Activated T-helper 1 cell treated with Interleukin-2 at 50 U/mL for 16 hours (primary cell): ENCODE measurements at places on chromosomes 2 and 18.

GRCh38 chr2:13662055-13662454, 945.3 kb downstream of the TRIB2 start:
- DNase-seq: no peak

- no peak for DNase-seq
These were observed 726.1 kb upstream of the NRXN1 start for GRCh38 chr2:51758081-51758480.

GRCh38 chr18:41530970-41531369, 424.1 kb upstream of the PIK3C3 start:
- no peak for DNase-seq

GRCh38 chr2:187215532-187216240, 232.4 kb downstream of the CALCRL start:
- no peak for DNase-seq

DNA sequence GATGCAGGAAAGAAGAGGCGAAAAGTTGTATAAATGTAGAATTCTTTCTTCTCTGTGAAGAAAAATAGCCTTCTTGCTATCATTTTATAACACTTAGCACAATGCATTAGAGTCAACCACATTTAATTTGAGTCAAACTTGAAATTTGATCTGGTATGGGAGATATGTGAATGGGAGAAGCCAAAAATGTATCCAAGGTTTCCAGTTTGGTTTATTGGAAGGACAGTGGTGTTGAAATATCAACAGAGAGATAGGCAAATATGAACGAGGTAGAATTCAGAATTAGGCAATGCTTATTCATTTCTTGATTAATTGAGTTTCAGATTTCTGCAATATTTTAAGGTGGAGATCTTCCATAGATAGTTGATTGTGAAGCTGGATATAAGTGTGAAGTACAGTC, 991.9 kb upstream of the CHAC2 start:
- no peak for DNase-seq

GRCh38 chr18:13227910-13228309, 9.3 kb downstream of the LDLRAD4 start:
- no peak for DNase-seq

- DNase-seq: no peak
These were observed 43.9 kb upstream of the PCBP1 start for GRCh38 chr2:70043252-70043875.

GRCh38 chr2:219571311-219572236, at the start of gene OBSL1:
OBSL1 (minus strand) TSS chr2:219571539; CDS start chr2:219571232, 307 bp downstream.
- DNase-seq: no peak

DNA sequence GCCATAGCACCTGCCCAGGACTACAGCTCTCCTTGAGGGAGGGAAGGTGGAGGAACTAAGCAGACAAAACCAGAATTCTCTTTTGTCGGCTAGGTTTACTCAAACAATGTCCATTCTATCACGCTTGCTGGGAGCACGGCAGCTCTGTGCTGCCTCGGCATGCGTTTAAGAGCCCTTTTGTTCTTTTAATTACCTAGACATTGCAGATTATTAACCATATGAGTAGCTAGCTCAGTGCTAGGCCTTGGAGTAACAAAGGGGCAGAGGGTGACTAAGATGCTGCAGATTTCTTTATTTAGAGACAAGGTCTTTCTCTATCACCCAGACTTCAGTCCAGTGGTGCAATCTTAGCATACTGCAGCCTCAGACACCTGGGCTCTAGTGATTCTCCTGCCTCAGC, 11.1 kb downstream of the MSGN1 start:
- no peak for DNase-seq

DNA sequence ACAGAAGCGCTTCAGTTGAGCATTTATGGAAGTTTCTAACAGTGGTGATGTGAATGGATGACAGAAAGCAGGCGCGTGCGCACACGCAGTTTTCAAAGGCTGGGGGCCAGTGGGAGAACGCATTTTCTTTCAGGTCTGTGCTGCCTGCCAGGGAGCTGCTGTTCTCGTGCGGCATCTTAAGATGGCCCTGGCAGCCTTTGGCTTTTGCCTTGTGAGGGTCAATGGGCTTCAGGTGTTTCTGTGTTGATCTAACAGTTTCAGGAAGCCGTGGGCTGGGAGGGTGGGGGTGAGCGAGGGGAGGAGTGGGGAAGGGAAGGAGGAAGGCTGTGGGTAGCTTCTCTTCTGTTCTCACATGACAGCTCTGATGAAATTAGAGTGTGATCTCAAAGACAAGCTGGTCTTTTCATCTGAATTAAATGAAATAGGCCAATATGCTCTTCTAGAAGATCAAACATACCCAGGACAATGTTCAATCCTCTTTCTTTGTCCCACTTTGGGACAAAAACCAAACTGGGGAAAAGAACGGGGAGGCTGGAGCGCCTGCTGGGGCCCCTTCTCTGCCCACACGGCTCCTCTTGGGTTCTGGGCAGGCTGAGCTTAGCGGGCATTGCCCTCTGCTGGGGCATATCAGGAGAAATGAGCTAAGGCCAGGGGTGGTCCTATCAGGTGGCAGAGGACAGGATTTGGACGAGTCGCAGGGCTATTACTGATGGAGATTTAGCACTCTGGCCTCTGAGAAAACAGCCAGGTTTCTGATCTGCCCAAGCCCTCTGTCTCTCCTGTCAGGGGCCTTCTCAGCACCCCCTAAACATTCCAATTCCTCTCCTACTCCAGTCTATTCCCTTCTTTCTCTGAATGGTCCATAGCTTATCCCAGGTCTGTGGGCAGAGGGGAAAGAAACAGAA, 126.2 kb upstream of the LGALSL start:
- DNase-seq: no peak

DNA sequence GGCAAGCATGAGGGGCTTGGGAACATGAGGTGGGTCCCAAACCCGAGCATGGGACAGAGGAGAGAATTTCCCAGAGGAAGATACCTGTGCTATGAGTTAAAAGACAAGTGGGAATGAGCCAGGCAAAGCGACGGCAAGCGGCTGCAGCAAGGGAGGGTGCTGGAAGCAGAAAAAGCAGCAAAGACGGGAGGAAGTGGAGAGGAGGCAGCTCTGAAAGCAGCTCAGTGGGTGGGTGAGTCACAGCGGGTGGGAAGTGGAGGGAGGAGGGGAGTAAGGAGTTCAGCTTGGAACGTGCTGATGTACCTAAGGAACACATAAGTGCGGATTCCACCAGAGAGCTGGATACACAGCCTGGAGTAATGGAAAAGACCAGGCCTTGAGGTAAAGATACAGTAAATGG, 41.4 kb downstream of the THUMPD2 start:
- DNase-seq: no peak

DNA sequence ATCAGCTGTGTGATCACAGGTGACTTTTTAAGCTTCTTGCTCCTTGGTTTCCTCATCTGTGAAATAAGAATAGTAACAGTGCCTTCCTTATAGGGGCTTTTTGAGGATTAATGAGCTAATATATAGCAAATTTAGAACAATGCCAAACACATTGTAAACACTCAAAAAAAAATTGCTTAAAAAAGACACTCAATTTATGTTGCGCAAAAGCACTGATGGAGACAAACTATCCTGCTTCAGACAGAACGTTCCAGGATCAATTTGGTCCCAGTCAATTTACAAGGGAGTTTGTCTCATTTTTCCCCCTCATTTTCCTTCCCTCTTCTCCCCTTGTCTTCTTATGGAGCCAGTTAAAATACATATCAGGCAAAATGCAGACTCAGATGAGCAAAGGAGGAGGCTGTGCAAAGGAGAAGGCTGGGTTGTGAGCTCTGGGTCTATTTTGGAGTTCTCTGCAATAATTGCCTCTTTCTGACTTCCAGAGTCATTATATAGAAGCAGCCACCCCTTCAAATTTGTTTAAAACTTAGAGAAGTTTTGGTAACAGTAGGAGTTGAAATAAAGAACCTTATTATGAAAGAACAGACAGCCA, 83.7 kb downstream of the SOCS6 start:
- DNase-seq: no peak

DNA sequence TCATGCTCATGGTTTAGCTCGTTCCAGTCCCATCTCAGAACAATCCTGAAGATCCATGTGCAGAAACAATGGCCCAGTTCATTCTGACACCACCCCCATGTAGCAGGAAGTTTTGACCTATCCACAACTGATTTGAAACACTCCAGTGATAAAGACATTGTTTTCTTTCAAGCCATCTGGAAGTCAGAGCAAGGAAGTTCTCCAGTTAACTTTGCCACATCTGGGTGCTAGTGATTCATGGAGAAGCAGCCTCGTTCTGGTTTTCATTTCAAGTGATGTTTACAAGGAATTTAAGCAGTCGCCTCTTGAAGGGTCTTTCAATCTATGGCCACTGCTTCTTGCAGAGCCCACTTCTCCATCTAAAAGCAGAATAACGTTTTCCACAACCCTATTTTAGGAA, 36.6 kb upstream of the TWIST2 start:
- no peak for DNase-seq

GRCh38 chr2:42325609-42326008, 35.4 kb downstream of the COX7A2L start:
- no peak for DNase-seq

GRCh38 chr18:31652357-31652756, 32.0 kb downstream of the B4GALT6 start:
- no peak for DNase-seq

GRCh38 chr2:123640685-123641335, 384.3 kb upstream of the CNTNAP5 start:
- no peak for DNase-seq

GRCh38 chr18:51391731-51392130, 194.2 kb upstream of the MEX3C start:
- no peak for DNase-seq

GRCh38 chr2:128198656-128199055, 107.7 kb downstream of the UGGT1 start:
- no peak for DNase-seq

- no peak for DNase-seq
These were observed 45.6 kb upstream of the ARHGAP15 start for GRCh38 chr2:143083636-143084035.

GRCh38 chr18:50627594-50628532, 68.0 kb downstream of the MAPK4 start:
- DNase-seq: no peak

GRCh38 chr2:56687169-56687568, 503.4 kb downstream of the CCDC85A start:
- DNase-seq: no peak

- no peak for DNase-seq
These were observed 116.4 kb downstream of the NDUFA10 start for GRCh38 chr2:239908744-239909143.

GRCh38 chr2:189580658-189581353, at the start of gene SLC40A1:
SLC40A1 (minus strand) TSS chr2:189580786; CDS start chr2:189580460, 326 bp downstream.
- peak; percentile 65 for DNase-seq

- no peak for DNase-seq
These were observed 1541.1 kb downstream of the LRP1B start for GRCh38 chr2:140589696-140590095.

DNA sequence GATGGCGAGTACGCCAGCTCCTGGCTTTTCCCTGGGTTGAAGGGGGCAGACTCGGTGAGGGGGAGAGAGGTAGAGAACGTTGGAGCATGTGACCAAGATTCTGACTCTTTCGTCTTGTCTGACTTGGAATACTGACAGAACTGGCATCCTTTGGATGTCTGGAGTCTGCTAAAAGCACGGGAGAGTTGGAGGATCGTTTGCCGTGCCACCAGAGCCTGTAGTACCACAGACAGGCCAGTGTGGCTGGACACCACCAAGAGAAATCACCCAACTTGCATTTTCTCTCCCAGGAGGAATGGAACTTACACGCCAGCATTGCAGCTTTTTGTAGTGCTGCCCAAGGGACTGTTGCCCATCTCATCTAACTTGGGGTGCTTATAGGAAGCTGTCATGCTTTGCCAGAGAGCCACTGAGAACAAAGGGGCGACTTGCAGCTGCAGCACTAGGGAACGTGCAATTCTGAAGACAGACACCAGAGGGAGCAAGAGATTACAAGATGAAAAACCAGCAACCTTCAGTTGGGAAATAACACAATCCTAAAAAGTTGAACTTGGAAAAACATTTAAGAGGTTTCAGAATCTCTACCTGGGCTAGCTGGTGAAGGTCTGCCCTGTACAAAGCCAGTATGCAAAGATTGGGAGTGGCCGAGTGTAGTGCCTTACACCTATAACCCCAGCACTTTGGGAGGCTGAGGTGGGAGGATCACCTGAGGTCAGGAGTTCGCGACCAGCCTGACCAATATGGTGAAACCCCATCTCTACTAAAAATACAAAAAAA, 24.1 kb downstream of the PSMG2 start:
- DNase-seq: peak; percentile 18

DNA sequence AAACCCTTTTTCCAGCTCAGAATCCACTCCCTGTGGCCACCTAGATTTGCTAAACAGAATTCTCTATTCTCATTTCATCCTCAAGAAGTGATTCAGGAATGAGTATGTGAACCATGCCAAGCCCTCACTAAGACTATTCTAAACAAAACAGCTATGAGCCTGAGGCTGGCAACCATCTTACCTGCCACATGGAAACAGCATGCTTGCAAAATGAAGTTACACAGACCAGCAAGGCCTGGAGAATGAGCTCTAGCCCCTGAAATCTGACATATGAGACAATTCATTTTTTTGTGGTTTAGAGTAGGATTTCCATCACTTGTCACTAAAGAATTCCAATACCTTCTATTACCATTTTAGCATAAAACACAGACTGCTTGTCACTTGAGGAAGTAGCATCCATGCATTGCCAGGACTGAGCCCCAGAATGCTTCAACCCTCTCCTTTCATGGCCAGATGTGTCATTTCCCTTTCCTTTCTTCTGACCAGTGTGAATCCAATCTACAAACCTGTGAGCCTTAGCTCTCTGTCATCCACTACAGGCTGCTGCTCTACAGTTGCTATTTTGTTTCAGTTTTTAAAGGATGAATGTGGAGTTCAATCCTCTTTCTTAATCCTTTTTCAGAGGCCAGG, 744.3 kb upstream of the ACVR2A start:
- DNase-seq: no peak
